Fibroblast of mammary gland (primary cell): ENCODE measurements at places on chromosomes 5 and 9.

DNA sequence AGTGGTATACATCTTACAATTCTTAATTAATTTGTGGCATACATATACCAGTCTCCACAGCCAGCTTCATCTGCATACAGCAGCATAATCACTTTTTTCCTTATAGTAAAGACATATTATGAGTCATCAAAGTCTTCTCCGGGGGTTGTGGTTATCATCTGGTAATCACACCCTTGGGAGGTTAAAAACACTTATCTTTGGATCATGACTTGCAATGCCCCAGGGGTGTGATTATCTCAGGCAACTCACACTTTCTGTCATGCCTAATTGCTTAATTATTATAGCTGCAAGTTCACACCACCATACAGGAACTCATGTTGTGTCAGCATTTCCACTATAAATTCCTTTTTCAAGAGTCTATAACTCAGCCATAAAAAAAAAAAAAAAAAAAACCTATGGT lies 218.4 kb downstream of the ANXA1 start:
- DNase-seq: peak; percentile 29

DNA sequence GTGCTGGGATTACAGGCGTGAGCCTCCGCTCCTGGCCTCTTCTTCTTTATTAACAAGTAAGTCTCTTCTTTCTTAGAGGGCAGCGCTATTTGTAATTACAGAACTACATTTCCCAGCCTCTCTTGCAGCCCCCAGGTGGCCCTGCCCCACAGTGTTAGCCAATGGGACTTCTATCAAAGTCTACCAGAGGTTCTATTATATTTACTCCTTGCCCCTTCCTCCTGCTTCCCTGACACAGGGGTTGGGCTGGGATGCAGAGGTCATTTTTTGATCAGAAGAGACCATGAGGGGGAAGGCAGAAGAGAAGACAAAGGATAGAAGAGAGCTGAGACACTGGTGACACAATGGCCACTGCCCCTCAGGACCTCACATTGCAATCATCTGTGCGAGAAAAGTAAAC lies 224.2 kb downstream of the SYK start:
- DNase-seq: no peak

DNA sequence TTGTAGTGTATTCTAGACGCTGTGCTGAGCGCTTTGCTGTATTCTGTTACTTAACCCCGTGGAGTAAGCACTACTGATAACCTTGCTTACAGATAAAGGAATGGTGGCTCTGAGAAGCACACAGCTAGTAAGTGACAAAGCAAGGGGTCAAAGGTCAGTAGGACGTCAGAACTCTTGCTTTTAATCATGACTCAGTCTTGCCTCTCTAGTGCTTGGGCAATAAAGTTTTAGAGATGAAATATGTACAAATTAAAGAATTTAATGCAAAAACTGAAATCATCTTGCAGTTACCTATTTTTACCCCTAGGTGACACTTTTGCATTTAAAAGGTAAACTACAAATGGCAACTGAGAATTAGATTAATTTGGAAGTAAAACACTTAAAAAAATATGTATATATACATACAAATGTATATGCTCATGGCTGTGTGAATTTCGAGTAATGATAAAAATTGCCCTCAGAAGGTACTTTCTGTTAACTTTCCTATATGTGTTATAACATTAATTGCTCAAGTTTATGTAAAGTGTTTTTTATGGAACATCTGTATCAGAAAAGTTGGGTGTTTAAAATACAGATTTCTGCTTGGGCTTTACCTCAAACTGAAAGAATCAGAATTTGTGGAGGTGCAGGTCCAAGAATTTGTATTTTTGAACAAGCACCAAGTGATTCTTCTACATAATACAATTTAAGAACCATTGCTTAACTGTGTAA lies 175.1 kb upstream of the DAB2 start:
- peak; percentile 86 for DNase-seq

DNA sequence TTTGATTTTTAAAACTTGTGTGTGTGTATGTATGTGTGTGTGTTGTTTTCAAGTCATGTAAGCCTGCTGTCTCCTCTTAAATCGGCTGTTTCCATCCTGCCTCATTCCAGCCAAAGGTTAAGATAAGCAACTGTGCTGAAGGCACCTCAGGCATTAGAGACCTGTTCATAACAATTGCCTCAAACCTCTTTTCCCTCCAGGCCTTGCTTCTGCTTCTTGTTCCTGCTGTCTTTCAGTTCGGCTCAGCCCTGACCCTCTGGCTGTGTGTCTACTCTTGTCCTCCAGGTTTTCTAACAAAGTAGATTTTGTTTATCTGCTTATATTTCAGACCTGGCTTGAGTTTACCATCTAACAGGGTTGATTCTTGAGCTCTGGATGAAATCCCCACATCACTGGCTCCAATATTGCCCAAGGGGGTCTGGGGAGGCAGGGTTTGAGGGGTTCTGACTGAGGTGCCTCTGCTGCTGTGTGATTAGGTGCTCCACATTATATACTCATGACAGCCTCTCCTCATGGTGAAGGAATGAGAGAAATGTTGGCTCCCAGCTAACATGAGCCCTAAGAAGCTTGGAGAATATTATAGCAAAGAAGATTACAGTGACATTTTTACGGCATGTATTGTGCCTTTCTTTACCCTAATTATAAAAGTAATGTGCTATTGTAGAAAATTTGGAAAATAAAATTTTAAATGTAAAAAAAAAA lies 229.7 kb upstream of the PIK3R1 start:
- no peak for DNase-seq

DNA sequence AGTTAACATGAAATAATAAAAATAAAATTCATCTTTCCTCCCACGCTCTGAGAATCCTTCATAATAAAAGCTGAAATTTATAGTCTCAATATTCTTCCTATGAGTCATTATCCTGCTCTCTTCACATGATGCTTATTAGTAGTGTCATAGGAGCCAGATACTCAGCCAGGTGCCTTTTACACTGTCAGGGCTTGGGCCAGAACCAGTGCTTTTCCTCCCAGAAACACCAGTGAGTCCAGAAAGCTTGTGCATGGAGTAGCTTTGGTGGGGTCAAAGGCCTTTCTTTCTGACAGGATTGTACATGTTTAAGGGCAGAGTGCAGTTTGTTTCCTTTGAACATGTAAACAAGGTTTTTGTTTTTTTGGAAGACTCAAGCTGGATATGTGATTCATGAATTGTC lies 6.8 kb downstream of the LSM11 start:
- DNase-seq: peak; percentile 70

DNA sequence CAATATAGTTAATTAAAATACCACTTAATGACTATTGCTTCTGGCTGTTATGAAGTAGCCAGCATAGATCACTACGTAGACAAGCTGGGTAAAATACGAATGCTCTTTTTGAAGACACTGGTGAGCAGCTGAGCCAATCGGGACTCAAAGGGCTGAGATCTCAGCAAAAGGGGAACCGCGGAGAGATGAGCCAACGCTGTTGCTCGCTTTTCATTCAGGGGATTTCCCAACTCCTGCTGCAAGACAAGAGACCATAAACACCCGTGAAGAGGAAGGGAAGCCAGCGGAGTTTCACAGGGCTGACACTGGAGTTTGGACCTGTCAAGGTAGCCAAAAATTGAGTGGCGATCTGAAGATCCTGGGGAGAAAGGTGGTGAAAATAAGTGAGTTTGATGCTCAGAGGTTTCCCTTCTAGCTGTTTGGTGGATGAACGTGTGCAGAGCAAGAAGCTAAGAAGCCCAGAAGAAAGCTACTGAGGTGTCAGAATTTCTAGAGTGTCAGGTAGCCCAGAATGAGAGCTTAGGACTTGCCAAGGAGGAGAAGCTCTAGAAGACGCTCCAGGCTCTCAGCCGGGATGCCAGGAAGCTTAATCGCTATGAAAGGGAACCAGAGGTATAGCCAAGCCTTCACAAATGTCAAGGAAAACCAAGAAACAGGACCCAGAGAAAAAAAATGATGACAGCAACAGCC lies 79.6 kb upstream of the RNU6ATAC start:
- DNase-seq: peak; percentile 14
